ENCODE measurements at places on chromosomes 2 and 18.

DNA sequence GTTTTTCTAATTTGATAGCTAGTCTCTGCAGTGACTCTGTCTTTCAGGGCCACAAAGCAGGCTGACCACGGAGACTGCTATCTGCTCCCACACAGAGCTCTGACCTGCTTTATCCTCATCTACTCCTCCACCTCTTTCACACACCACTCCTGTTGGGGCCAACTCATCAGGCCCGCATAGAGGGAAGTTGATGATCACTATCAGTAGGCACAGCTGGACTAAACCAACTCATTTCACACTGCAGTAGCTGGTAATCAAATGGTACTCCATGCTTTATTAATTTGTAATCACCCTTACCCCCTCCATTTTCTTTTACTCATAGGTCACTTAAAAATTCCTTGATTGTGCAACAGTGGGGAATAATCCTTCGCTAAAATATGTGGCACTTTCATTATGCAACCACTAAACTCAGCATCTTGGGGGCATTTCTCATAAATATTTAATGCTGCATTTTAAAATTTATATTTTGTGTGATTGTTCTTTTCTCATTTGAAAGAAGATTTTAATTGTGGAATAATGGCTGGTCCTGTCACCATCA, 249.8 kb upstream of the GCFC2 start:
- no peak for DNase-seq

DNA sequence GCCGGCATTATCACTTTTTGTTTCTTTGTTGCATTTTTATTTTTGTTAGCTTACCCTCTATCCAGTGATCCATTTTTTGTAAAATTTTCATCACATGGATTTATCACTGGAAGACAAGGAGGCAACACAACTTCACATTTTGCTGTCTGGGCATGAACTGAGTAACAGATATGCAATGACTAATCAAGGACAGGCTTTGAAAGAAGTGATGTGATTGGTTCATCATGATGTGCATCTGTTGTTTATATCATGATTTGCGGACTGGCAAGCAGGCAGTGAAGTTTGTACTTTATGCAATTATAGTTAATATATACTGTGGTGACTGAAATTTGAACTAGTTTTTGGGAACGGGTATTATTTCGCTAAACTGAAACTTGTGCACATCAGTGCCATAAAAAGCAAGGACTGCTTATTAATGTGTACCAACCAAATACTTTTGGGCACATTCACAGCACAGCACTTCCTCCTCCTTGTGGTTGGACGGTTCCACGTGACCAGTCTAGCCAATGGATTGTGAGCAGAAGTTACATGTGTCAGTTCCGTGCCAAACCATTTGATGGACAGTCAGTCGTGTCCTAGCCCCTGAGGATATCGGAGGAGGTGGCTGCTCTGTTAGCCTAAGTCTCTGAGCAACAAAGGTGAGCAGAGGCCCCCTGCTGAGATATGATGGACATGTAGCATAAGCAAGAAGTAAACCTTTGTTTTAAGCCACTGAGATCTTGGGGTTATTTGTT, 201.4 kb upstream of the SIX2 start:
- no peak for DNase-seq

DNA sequence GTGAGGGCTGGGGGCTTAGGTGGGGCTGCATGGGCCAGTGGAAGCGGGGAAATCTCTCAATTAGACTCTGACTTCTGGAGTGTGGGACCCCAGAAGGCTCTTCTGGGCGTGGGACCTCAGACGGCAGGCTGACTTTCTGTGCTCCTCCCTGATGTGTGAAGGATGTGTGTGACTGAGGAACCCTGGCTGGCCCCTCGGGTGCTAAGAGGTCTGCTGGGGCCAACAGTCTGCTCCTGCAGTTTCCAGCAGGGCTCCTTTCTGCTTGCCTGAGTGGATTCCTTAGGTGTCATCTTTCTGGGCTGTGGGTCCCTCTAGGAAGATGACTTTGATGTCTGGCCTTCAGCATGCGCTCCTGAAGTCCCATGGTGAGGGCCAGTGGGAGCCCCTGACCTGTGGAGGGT, 167.5 kb downstream of the DYSF start:
- no peak for DNase-seq

GRCh38 chr2:61460163-61460562, 10.7 kb downstream of the USP34 start:
- DNase-seq: no peak

DNA sequence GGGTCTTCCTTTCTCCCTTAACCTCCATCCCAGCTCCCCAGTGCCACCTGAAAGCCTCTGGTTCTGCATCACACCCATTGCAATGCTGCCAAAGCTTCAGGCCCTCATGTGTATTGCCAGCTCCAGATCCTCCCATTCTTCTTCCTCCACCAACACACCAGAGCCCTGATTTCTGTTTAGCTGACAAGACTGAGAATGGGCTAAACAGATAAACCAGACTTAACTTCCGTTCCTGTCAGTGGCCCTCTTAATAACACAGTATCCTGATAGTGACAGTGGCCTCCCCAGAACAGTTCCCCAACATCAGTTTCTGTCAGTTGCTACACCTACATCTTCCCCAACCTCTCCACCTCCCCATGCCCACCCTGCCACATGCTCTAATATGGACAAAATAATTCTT, 31.3 kb upstream of the C1D start:
- no peak for DNase-seq

DNA sequence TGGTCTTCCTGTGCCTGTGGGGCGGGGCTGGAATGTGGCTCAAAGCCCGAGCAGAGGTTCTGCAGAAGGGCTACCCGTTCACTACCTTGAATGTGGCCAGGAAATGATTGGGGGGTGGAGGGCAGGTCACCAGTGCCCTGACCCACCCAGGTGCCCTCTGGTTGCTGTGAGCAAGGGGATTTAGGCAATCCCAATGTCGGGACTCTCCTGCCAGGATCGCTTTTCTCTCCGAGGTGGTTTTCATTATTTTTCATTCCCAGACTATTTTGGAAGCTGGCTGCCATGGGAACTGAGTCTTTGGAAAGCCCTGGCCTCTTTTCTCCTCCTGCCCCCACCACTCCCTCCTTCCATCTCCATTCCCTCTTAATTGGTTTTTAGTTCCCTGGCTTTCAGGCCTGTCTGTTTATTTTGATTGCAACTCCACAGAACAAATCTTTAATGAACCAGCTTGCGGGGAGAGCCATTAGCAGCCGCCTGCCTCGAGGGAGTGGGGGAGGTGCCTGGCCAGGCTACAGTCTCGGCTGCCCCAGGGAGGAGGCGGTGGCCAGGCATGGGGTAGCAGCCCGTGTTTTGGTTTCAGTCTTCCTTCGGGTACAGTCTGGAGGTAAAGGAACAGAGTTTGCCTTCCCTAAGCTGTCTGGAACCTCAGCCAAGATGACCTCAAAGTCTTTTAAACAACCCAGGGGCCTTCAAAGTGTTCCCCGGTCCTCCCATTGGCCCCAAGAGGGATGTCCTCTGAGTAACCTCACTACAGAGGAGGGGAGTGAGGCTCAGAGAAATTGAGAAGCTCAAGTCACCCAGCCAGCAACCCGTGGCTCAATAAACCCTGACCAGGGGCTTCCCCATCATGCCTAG, 114.4 kb upstream of the HAAO start:
- DNase-seq: no peak

DNA sequence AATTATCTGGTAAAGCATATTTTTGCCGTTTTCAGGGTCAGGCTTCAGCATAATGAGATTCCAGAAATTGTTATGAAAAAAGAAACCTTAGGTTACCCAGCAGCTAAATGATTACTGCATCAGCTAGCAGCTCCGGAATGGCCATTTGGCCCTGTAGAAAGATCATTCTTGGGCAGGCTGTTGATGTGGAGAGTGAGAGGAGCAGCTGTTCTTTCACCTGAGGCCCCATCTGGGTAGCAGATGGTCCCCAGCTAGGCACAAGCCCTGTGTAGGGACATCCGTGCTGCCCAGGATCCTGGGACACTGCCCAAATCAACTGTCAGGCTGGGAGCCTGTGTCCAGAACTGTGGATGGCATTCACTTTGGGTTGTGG, 61.8 kb downstream of the NEDD4L start:
- DNase-seq: no peak

- no peak for DNase-seq
Measured at GRCh38 chr2:227482638-227483340, 10.8 kb downstream of the AGFG1 start.

DNA sequence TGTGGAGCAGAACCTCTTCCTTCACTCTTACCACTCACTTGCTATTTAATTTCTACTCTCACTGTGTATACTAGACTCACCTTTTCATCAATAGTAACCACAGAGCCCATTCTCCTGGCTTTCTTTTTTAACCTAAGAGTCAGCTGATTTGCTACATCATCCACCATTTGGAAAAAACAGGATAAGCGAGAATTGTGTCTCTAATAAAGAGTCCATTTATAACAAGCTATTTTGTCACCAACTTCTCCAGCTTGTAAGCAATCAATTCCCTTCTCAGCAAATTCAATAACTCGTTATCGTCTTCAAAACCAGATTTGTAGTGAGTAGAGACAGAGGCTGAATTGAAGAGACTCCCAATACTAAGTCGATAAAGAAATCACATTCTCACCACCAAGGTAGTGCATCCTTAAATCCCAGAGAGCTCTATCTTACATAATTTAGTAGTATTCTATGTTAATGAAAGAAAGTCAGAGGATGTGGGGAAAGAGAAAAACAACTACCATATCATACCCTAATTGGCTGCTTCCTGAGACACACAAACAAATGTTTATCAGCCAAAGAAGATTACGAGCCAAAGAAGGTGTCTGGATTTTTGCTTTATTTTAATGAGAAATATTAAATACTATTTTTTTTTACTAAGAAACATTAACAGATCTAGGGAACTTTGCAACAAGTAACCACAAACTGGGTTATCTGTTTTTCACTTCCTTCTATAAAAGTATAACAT, 52.5 kb upstream of the SPTBN1 start:
- no peak for DNase-seq

GRCh38 chr2:54984476-54984875, 65.8 kb downstream of the RTN4 start:
- DNase-seq: no peak

DNA sequence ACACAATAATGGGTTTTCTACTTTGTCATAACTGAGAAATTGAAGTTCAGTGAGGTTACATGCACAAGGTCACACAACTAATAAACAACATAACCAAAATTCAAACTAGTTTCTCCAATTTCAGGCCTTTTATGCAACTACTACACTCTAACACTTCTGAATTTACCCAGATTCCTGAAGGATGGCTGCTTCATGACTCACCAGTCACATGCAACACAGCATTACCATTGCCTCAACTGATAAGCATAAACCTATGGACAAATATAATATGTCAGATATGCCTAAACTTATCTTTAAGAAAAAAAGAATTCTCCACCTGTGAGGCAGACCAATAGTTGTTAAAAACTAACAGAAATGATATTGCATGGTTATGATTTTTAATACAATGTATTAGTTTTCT, 586.5 kb upstream of the SLC8A1 start:
- DNase-seq: no peak

DNA sequence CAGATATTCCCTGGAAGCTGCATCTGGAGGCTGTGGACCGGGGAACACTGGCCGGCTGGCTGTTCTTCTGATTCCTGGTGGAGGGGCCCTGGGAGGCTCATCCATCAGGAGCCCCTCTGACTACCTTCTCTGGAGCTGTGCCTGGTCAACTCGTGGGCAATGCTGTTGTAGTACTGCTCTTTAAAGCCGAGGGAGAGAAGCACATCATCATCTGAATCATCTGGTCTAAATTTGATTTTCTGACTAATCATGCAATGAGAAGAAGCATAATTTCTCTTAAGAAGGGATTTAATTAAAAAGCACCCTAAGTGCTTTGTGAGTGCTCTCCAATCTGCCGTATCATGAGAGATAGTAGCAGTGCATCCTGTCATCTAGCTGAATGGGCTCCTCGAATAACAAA, 229.5 kb downstream of the FHOD3 start:
- DNase-seq: no peak

GRCh38 chr2:202317080-202317857, 51.7 kb downstream of the NOP58 start:
- DNase-seq: no peak

GRCh38 chr18:2573408-2573807, 2.1 kb downstream of the NDC80 start:
- DNase-seq: no peak

DNA sequence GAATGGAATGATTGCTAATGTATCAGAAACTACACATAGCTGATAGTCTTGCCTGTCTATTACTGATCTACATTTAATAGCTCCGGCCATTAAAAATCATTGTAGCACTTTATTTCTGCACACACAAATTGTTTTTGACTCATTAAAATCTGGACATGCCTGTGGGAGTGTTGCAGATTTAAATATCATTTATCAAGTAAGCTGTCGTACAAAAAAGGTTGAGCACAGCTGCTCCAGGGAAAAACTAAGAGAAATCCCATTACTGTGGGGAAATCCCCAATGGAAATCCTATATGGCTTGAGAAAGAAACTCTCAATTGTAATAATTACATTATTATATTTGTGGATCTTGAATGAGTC, 99.6 kb upstream of the CERS6 start:
- no peak for DNase-seq

GRCh38 chr2:206051912-206052311, 34.1 kb downstream of the INO80D start:
- no peak for DNase-seq

GRCh38 chr2:177332026-177332991, 60.3 kb upstream of the AGPS start:
- no peak for DNase-seq

- DNase-seq: no peak
Measured at GRCh38 chr2:15980605-15981098, 40.3 kb downstream of the MYCN start.

DNA sequence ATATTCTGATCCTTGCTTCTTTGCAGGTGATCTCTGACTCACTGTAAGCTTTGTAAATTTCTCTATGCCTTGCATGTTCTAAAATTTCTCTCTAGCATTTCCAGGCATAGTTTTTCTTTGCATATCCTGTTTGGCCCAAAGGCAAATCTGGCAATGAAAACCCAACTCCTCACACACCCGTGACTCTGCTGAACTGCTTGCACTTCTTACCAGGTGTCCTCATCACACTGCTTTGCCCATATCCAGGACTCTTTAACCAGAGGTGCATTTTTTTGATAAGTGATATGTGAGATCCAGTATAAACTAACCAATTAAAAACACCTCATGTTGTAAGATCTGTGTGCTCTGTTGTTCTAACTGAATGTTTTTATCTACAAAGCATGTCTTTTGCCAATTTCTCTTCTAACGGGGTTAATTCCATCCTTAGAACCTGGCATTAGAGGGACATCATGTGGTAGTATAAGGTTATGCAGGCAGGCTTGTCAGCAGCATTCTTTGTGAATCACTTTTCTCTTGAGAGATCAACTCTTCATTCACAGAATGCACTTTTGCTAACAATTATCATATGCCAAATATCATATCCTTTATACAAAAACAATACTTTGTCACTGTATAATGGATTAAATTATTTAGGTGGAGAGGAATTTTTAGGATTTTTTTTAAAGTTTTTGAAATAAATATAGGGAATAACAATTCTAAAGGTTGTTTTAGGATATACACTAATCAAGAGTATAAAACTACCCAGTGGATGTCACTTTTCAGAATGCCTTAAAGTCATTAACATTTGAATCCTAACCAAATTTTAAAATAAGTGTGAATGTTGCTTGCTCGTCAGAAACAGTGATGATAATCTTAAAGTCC, 20.8 kb upstream of the TMX3 start:
- no peak for DNase-seq
